ENCODE measurements at places on chromosomes 7 and 10.

GRCh38 chr10:103979530-103979929 lies 12.6 kb downstream of the SLK start:
- no peak for DNase-seq

DNA sequence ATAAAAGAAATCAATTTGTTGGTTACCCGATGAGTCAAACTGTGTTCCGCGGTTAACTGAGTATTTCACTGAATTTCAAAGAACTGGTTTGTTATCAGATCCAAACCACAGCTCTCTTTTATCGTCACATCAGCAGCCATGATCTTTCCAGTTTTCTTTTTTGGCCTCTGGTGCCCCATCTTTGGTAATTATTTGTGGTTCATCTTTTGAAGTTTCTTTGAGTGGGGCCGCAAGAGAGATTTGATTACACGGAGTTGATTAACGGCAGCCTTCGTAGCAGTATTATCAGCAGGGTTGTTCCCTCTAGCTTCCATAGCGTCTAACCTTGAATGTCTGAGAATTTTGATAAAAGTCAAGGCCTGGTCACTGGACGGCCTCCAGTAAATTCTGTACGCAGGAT lies 154.9 kb upstream of the TNRC18 start:
- DNase-seq: no peak

DNA sequence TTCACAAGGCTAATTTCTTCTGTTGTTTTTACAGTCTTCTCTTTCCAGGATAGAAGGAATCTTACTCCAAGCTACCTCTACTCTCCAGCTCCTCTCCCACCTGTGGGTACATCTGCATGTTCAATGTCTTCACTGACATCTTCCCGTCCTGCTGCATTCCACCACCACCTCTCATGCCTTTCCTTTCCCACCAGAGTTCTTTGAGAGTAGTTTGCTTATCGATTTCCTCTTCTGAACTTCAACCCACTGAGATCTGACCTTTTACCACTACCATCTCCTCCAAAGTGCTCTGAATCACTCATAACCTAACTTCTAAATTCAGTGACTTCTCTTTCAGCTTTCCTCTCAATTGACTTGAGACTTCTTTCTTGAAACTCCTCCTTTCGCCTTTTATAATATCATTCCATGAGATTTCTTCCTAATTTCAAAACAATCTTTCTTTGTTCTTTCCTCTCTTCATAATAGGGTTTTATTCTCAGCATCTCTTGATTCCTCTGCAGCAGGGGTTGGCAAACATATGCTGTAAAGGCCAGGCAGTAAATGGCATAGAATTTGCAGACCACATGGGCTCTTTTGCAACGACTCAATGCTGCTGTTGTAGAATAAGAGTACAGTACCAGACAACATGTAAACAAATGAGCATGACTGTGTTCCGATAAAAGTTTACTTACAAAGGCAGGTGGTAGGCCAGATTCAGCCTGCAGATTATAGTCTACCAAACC lies 22.1 kb downstream of the ACSL5 start:
- DNase-seq: no peak

GRCh38 chr10:72832701-72833100 lies 60.8 kb upstream of the OIT3 start:
- DNase-seq: no peak

GRCh38 chr10:123151737-123152135 lies 2.5 kb upstream of the BUB3 start:
- no peak for DNase-seq

Data from urothelium cell line (cell line).